ENCODE measurements at places on chromosomes 7 and 10.
A peak's percentile ranks its signal among the peaks of the same experiment; 100 is the strongest.

- DNase-seq: no peak
Measured at GRCh38 chr10:34341473-34341872, 473.6 kb downstream of the PARD3 start.

DNA sequence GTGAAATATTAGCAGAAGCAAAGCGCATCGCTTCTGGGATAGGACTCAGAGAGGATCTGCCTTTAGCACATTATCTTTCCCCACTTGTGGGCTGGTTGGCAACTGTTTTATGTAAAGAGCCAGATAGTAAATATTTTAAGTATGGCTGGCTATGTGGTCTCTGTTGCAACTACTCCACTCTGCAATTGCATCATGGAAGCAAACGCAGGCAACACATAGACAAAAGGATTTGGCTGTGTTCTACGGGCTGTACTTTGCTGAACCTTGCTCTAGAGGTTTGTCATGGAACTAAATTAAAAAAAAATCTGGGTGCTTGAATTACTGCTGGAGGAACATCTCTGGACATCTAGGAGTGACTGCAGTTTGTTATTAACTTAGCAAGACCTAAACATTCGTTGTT lies 307.8 kb upstream of the TPK1 start:
- DNase-seq: no peak

- no peak for DNase-seq
Measured at GRCh38 chr10:27771231-27771630, 25.6 kb upstream of the MKX start.

- no peak for DNase-seq
Measured at GRCh38 chr10:130958981-130959751, 352.4 kb downstream of the TCERG1L start.

DNA sequence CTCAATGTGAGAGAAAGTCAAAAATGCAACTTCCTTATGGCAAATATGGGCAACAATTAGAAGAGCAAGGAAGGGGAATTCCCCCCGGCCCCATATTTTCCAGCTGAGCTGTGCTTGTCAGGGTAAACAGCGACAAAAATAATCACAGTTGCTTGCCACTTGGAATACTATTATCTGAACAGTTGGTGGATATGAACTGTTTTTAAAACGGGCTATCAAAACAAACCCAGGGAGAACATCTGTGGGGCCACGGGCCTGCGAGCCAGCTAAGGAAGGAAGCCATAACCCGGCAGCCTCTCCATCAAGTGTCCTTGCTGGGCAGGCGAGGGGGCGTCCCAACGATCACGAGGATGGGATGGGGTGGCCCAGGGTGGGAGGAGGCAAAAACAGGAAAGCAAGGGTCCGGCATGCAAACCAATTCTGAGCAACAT lies 228.4 kb downstream of the ARHGAP12 start:
- no peak for DNase-seq

GRCh38 chr10:42976351-42977031 lies 100.4 kb upstream of the RET start:
- no peak for DNase-seq

DNA sequence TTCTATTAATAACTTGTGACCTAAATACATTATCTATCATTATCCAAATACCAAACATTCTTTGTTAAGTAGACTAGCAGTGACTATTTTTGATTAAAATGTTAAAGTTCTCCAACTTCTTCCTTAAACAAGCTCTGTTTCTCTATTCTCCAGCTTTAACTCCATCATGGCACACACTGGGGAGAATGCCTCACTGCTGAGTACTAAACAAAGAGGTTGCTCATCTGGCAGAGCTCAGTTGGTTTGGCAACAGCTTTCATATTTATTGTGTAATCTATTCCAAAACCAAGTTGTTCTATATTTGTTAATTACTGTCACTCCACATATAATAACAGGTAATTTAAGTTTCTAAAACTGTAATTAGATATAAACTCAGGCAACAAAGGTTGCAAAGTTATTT lies 89.6 kb downstream of the USP6NL start:
- no peak for DNase-seq

- DNase-seq: no peak
Measured at GRCh38 chr7:84638339-84638697, 443.7 kb upstream of the SEMA3A start.

GRCh38 chr7:84085147-84085546 lies 109.4 kb downstream of the SEMA3A start:
- peak; percentile 83 for DNase-seq
